ENCODE measurements at places on chromosomes 1 and 21. TPM values are rescaled to one million over a fixed set of nuclear protein-coding genes. Genes with fewer than 3 reads are reported as not detected.

DNA sequence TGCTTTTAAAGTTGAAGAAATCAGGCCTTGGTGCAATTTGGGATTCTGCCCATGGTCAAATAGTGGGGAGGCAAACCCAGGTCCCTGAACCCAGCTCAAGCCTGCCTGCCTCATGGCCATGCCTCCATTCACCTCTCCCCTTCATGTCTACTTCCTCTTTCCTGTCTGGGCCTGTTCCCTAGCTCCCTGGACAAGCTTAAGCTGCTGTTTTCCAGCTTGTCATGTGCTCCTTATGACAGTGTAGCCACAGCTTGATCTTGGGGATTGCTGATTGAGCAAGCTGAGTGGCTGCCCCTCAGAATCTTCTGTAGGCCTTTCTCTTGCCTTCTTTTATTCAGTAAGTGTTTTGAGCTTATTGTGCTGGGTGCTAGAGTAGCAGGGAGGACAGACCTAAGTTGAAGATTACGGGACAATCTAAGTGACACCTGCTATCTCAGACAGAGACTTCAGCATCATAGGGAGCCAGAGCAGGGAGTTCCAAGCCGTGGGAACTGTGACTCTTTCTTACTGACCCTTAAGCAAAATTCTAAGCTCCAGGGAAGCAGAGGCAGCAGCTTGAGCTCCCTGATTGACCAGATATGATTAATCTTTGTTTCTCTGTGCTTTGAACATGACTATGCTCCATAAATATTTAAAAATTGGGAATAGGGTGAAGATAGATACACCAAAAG, 520 bp upstream of the MR1 start:
- peak overlapping the region; percentile 62 for H3K27ac ChIP-seq
- no peaks in the 10 kb centered on the region for H3K36me3 ChIP-seq
- H3K4me3 ChIP-seq = peak overlapping the region; percentile 26

GRCh38 chr1:153155541-153155940, 4.9 kb upstream of the SPRR2G start:
- H3K4me3 ChIP-seq = no peak overlapping the region
- H3K27me3 ChIP-seq = no peaks in the 10 kb centered on the region
- H3K27ac ChIP-seq = no peak overlapping the region
- DNase-seq = no peak
- H3K36me3 ChIP-seq = no peaks in the 10 kb centered on the region

- H3K36me3 ChIP-seq = peaks cover 44% of the 10 kb centered on the region
- H3K27me3 ChIP-seq = no peaks in the 10 kb centered on the region
- DNase-seq = no peak
- H3K4me3 ChIP-seq = no peak overlapping the region
- peaks cover 12% of the 10 kb centered on the region for H3K4me1 ChIP-seq
- H3K27ac ChIP-seq = no peak overlapping the region
Measured at GRCh38 chr1:158095737-158096335, 84.9 kb upstream of the CD1D start.

- peaks cover 11% of the 10 kb centered on the region for H3K4me1 ChIP-seq
- H3K27ac ChIP-seq = no peak overlapping the region
- no peak for DNase-seq
Measured at GRCh38 chr1:15391366-15391765, 18.3 kb upstream of the EFHD2 start.

DNA sequence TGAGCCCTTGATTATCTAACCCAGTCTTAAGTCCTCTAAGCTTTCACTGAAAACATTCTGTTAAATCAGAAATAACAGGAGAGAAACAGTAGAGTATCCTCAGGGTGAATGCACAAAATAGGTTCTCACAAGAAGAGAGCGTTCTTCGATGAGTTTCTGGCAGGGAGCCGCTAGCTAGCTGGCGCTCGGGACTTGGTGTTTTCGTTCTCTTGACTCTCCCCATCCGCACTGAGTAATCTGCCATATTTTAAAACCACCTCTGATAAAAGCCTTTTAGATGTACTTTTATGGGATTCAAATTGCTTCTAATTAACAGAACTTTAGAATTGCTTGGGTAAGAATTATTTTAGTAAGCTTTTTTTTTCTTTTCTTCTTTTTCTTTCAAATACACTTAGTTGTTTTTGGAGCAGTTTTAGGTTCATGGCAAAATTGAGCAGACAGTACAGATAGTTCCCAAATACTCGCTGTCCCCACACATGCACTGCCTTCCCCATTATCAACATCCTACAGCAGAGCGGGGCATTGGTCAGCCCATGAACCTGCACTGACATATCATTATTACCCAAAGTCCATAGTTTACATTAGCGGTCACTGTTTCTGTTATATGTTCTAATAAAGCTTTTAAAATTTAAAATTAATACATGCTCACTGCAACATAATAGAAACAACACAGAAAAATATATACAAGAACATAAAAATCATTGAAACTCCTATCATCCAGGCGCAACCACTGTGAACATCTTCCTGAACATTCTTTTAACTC, 35.4 kb downstream of the PRDM2 start:
- H3K4me3 ChIP-seq = no peak overlapping the region
- H3K36me3 ChIP-seq = no peaks in the 10 kb centered on the region
- no peaks in the 10 kb centered on the region for H3K27me3 ChIP-seq

The NUCKS1 gene
- 254 TPM for total RNA-seq

The IL20 gene
- total RNA-seq = not detected

The ILDR2 gene
- total RNA-seq = 18.8 TPM

The INTS7 gene
- total RNA-seq = 17.7 TPM
